ENCODE measurements at places on chromosomes 6 and 20. TPM values are rescaled to one million over a fixed set of nuclear protein-coding genes. Genes with fewer than 3 reads are reported as not detected.

DNA sequence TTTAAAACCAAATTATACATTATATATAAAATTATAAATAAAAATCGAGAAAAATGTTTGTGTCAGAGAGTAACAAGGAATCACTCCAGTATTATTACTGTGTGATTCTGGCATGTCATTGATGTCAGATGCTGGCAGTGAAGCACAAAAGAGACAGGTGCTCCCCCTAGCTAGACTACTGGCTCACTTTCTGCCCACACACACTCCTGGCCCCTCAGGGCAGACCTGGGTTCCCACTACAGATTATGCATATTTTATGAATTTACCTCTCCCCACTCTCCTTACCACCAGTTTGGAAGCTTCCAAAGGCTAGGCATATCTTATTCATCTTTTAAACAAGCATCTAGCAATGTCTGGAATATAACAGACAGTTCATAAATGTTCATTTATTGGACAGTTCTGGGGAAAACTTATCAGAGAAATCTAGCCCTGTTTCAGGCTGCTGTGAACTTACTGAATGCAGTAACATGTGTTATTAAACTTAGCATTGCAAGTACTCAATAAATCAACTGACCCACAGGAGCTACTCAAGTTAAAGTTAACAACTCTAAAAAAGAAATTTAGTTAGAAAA, 12.8 kb downstream of the SNX3 start:
- no peak for DNase-seq

- DNase-seq: no peak
Measured at GRCh38 chr6:132122871-132123270, 171.7 kb upstream of the CCN2 start.

DNA sequence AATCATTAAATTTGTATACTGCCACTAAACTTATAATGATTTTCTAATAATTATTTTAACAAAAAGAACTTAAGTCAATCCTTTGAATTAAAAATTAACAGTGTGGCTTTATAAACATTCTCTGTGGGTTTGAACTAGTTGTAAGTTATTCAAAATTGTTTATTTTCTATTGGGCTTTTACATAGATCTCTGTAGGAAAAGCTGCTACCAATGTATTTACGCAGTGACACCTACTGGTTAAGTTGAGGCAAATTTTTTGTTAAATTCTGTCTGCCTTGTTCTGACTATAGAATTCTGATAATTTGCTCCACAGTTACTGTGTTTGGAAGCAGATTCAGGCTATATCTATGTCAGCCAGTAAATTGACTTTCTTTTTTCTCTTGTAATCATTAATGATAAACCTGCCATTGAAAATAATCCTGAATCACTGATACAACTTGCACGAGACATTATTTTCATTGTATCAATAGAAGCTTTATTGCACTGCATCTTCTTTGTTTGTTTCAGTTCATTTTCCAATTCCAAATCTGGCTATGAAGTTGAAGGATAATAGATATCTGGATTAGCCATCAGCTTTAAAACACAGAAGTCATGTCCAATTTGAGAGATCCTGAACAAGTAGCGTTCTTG, 66.0 kb upstream of the UTRN start:
- DNase-seq: no peak

The SPTLC3 gene
- 4.6 TPM for total RNA-seq

The RNF217 gene
- 35.7 TPM for total RNA-seq

Measured in sigmoid colon (tissue), 7 donors.